ENCODE measurements at places on chromosomes 12 and 14.

DNA sequence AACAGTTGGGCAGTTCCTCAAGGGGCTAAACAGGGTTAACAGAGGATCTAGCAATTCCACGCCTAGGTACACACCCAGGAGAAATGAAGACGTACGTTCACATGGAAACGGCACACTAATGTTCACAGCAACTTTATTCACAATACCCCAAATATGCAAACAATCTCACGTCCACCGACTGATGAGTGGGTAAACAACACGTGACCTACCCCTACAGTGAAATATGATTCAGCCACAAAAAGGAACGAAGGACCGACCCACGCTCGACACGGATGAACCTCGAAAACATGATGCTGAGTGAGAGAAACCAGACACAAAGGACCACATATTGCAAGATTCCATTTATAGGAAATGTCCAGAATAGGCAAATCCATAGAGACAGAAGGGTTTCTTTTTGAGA is 112.7 kb downstream of the NCOR2 start:
- DNase-seq, result no peak

- DNase-seq, result no peak
These were observed 37.2 kb upstream of the TDRD9 start for GRCh38 chr14:103890821-103891666.

- no peak for DNase-seq
These were observed 1.5 kb downstream of the CAND1 start for GRCh38 chr12:67270622-67271021.

- DNase-seq, result no peak
These were observed 185.2 kb downstream of the TMTC3 start for GRCh38 chr12:88327276-88327675.

DNA sequence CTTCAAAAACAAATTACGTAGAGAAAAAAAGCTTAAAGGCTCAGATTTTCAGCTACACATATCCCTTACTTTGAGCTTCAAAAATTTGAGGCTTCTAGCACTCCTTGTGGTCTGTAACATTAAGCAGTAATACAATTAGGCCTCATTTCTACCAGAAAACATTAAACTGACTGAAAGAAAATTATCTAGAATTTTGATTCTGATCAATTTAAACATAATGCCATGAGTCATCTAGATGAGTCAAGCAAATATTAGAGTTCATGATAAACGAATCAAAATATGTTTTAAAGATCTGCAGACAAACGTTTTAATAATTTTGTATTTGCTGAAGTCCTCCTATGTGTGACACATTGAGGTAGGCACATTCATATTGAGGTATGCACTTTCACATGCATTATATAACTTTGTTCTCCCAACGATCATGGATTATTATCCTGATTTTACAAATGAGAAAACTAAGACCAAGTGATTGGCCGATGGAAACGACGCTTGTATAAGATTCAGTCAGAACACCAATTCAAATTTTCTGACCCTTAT is 4.3 kb downstream of the OSBPL8 start:
- DNase-seq, result no peak

- no peak for DNase-seq
These were observed 11.9 kb upstream of the CIPC start for GRCh38 chr14:77086017-77086727.

GRCh38 chr12:120651821-120652220 is 11.4 kb downstream of the CABP1 start:
- no peak for DNase-seq

- no peak for DNase-seq
These were observed 28.0 kb downstream of the CALM1 start for GRCh38 chr14:90424686-90425372.

DNA sequence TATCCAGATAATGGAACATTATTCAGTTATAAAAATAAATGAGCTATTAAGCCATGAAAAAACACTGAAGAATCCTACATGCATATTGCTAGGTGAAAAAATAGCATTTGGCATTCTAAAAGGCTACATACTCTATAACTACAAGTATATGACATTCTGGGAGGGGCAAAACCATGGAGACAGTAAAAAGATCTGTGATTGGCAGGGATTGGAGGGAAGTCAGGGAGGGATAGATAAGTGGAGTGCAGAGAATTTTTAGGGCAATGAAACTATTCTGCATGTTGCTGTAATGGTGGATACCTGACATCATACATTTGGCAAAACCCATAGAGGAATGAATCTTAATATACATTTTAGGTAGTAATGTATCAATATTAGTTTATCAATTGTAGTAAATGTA is 63.1 kb upstream of the SLC38A2 start:
- no peak for DNase-seq

DNA sequence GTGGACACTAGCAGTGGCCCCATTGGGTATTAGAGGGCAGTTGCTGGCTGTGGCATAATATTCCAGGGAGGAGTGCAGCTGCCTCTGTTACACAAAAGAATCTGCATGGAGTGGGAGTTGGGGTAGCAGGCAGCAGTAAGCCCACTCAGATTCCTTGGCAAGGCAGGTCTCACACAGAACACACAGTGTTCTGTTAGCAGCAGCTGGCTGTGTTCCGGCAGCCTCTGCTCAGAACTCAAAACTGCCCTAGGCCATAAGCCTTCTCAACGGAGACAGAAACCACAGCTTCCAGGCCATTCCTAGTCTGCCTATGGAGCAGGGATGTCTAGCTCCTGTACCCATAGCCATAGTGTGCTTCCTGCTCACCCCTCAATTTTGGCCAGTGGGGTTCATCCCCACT is 1085.4 kb downstream of the SLC6A15 start:
- no peak for DNase-seq

GRCh38 chr12:50514526-50515276 is 9.9 kb downstream of the DIP2B start:
- no peak for DNase-seq

GRCh38 chr14:69087061-69087461 is 65.9 kb downstream of the DCAF5 start:
- no peak for DNase-seq

DNA sequence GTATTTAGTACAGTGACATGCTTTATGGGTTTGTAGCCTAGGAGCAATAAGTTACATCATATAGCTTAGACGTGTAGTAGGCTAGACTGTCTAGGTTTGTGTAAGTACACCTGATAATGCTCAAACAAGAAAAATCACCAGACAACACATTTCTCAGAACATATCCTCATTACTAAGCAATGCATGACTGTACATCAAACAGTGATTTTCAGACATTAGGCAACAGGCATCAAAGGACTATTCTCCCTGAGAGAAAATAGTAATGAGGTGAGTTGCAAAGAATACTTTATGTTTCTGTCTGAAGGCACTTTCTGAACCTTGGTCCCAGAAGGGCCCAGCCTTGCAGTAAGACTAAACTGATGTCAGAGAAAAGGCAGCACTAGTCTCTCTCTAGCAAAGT is 48.4 kb upstream of the SYT10 start:
- no peak for DNase-seq

GRCh38 chr12:99110868-99111267 is 465.8 kb downstream of the APAF1 start:
- no peak for DNase-seq

GRCh38 chr12:87315-87714 is 20.7 kb downstream of the IQSEC3 start:
- DNase-seq, result no peak

DNA sequence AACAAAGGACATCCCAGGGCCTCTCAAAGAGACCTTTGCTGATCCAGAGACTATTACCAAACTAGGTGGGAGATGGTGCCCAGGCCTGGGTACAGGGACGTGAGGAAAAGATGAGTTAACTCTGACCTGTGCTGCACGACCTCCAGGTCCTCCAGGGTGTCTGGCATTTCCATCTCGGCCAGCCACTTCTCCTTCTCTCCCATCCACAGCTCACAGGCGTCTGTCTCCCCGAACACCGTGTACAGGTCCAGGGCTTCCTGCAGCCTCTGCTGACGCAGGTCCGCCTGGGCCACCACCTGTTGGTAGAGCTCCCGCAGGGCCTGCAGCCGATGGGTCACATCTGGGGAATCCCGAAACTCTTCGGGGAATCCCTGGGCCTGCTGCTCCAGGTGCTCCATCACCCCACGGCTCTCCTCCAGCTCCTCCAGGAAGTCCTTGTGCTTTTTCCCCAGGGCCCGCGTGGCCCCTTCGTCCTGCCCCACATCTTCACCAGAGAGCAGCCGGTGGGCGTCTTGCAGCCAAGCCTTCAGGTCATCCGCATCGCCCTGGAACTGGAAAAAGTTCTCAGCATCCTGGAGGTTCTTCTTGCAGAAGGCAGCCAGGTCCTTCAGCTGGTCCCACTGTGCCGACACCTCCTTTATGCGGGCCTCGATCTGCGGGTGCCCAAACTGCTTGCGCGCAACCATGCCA is 86.7 kb downstream of the SPTB start:
- DNase-seq, result no peak

DNA sequence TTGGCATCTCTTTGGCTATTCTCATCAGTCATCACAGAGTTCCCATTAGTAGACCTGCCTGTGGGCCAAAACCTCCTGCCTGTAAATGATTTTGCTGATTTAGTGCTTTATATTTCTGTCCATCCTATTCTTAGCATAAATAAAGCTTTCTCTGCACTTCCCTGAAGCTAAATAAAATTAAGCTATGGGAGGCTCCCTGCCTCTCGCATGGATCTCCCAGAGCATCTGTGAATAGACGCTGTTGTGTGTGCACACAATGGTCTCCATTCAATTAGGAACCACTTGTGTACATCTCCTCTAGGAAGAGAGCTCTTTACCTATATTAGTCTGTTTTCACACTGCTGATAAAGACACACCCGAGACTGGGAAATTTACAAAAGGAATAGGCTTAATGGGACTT is 80.4 kb downstream of the PPFIBP1 start:
- DNase-seq, result no peak

- DNase-seq, result no peak
These were observed 6.0 kb downstream of the TEDC1 start for GRCh38 chr14:105496831-105497591.

GRCh38 chr14:33909380-33910084 is 41.3 kb downstream of the EGLN3 start:
- no peak for DNase-seq

- DNase-seq, result peak; percentile 14
These were observed 23.6 kb downstream of the RASSF3 start for GRCh38 chr12:64633940-64634337.

DNA sequence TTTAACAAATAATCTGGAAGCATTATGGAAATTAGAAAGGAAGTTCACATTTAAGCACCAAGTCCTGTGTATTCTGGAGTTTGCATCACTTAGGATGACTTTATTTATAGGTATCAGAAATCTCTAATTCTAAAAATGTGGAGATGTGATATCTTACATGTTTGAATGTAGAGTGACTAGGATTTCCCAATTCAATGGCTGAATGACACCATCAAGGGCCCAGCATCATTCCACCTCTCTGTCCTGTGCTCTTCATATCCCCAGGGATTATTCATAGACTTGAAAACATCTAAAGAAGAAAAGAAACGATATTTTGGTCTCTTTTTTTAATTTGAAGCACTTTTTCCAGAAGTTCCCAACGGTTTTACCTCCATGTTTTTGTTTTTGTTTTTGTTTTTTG is 15.2 kb upstream of the METAP2 start:
- no peak for DNase-seq

DNA sequence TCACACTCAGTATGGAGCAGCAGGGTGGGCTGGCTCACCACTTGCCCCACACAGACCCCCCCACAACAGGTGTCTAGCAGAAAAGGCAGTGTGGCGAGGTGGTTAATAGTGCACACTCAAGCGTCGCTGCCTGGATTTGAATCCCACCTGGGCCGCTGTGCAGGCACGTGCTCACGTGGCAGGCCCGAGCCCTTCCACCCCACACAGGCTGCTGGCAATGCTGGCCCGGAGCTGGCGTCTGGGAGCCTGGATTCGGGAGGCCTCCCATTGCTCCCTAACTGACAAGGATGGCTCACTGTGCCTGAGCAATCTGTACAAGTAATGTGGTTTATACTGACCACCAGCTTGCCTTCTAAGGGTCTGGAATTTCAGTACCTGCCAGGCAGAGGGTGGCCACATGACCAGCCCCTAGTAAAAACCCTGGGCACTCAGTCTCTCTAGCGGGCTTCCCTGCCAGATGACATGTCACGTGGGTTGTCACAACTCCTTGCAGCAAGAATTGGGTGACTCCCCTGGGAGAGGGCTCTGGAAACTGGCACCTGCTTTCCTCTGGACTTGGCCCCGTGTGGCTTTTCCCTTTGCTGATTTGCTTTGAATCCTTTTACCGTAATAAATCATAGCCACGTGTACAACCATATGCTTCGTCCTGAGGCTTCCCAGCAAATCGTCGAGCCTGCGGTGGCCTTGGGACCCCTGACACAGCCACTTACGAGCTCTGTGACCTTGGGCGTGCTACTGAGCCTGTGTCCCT is 72.8 kb downstream of the SCARB1 start:
- no peak for DNase-seq

GRCh38 chr12:27869567-27869966 is 89.5 kb upstream of the MANSC4 start:
- no peak for DNase-seq

GRCh38 chr14:32757568-32757967 is 181.1 kb upstream of the NPAS3 start:
- DNase-seq, result no peak

- no peak for DNase-seq
These were observed 135.0 kb downstream of the ANO6 start for GRCh38 chr12:45350861-45351260.

DNA sequence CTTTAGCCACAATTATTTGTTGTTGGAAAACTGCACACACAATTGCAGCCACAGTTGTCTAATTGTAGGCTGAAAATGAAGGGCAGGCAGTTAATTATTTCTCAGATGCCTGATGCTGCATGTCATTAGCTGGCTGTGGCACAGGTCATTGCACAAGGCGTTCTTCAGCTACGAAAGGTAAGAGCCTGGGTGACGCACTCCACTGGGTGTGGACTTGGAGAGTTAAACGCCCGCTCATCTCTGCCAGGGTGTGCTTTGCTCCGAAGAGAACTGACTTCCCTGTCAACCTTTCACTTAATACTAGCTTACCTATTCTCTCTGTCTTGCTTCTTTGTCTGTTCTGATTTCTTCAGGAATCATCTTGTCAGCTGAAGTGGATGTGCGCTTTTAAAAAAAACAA is 91.4 kb upstream of the CPM start:
- no peak for DNase-seq

DNA sequence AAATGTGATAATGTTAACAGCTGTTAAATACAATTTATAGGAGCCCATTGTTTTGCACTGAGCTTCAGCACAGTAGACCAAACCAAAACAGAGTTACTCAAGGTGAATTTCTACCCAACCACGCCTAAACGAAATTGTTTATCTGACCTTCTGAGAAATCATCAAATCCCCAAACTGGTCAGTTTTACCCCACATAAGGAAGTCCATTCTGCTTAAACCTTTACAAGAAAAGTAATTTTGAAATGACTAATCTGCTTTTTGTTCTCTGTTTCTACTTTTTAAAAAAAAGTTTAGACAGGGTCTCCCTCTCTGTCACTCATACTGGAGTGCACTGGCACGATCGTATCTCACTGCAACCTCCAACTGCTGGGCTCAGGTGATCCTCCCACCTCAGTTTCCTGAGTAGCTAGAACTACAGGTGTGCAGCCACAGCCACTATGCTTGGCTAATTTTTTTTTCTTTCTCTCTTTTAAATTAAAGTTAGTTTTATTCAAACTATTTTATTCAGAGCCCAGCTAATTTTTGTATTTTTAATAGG is 1.4 kb upstream of the RNF10 start:
- DNase-seq, result no peak
